Femur (tissue), 1 donor: ENCODE measurements at places on chromosomes 3 and 15.

DNA sequence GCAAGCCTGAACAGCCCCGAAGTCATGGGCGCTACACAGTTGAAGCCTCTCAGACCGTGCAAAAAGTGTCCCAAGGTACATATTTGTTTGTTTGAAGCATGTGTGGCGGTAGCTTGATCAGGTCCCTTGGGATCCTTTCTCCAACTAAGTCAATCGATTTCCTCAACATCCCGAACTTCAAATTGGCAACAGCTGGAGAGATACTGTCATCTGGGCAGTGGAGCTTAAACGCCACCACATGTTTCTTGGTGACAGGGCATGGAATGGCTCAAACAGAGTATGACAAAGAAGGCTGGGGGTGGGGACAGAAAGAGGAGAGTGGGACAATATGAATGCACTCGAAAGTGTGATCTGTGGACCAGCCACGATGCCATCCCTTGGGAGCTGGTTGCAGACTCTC, 84.9 kb upstream of the PSMD6 start:
- DNase-seq: no peak

DNA sequence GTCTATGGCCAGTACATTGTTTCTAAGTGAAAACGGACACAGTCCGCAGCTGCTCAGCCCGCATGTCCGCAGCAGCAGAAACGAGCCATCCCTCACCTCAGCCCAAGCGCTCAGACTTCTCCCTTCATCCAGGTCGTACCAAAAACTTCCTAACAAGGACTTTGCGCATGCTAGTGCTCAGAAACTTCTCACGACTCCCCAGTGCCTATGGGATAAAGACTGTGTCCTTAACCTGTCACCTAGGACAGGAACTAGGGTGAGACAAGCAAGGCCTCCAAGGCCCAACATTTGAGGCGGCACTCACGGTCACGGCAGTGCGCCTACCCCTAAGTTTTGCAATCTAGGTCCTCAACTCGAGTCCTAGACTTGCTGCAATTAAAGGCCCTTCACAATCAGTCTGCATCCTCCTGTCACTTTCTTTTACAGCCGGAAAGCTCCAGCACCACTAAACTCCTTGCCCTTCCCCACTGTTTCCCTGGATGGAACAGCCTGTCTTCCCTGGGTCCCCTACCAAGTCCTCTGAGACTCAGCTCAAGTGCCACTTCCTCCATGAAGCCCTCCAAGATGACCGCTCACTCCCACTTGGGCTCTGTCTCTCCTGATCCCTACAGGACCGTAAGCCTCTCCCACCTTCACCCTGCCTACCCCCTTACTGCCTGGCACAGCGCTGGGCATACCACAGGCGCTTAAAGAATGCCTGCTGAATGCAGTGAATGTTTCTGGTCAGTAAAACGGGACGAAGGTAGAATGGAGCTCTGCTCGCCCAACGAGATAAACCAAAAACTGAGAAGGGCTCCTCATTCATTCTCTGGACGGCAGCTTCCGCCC, 1.2 kb downstream of the CLN6 start:
- DNase-seq: no peak

GRCh38 chr3:170244576-170244975, 22.4 kb downstream of the PRKCI start:
- DNase-seq: no peak

DNA sequence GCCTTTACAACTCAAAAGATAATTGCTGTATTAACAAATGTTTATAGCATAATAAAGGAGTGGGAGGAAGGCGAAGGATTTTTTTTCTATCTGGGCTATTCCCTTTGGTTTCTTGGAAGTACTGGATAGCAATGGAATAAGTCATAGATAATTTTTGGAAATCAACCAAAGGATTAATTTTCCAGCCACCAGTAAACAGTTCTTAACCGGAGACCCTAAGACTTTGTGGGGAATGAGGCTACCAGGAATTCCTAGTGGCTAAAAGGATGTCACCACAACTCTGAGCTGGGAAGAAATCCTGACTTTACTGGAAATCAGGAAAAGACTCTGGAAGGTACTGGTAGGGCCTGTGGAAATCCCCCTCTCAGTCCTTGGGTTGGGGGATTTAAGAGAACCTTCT, 138.4 kb upstream of the RARB start:
- DNase-seq: no peak

DNA sequence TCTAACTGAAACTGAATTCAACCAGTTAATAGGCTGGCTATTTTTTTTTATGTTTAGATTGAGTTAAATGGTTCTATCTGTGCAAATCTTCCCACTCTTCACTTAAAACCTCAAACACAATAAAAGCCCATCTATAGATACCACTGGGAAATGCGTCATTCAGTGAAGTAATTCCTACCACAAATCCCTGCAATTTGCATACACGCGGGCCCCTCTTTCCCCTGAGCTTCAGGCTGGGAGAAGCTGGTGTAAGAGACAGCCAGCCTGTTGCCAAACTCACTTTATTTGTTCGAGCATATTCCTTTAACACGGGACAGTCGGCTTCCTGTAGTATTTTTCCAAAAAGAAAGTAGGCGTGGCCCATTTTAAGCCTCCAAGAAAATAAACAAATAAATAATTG, 26.0 kb upstream of the MCTP2 start:
- no peak for DNase-seq

- no peak for DNase-seq
Observed at GRCh38 chr3:154976072-154976983, 103.8 kb upstream of the MME start.

GRCh38 chr15:46300716-46301115, 665.9 kb downstream of the SQOR start:
- no peak for DNase-seq
